ENCODE measurements at places on chromosomes 7 and 10.

GRCh38 chr10:119613741-119614140 is 17.0 kb upstream of the TIAL1 start:
- no peak for DNase-seq

GRCh38 chr7:71133232-71133622 is 1.3 kb downstream of the GALNT17 start:
- no peak for DNase-seq

- no peak for DNase-seq
Observed at GRCh38 chr10:122018951-122019413, 30.0 kb downstream of the TACC2 start.

DNA sequence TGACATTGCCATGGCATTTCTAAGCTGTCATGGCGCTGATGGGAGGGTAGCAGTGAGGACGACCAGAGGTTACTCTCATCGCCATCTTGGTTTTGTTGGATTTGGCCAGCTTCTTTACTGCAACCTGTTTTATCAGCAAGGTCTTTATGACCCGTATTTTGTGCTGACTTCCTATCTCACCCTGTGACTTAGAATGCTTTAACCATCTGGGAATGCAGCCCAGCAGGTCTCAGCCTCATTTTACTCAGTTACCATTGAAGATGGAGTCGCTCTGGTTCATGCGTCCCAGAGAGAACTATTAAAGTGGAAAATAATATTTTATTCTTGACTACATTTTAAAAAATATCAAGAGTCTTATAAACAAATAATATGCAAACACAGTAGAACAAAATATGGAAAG is 131.7 kb downstream of the RSU1 start:
- DNase-seq, result no peak

DNA sequence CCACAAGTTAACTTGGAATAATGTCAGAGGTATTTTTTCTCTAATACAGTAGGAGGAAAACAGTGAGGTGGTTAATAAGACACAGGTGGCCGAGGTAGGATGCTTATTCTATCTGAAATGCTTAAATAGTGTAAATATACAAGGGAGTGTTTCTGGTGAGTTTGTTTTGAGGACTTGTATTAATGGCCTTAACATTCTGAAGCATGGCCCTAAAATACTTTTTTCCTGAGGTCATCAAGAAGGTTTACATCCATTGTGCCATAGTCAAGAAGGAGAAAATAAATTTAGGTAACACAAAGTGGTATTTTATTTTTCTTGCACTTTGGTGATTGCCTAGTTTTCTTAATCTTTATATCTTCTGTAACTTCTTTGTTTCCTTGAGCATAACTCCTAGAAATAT is 18.8 kb downstream of the GNAI1 start:
- peak; percentile 35 for DNase-seq

DNA sequence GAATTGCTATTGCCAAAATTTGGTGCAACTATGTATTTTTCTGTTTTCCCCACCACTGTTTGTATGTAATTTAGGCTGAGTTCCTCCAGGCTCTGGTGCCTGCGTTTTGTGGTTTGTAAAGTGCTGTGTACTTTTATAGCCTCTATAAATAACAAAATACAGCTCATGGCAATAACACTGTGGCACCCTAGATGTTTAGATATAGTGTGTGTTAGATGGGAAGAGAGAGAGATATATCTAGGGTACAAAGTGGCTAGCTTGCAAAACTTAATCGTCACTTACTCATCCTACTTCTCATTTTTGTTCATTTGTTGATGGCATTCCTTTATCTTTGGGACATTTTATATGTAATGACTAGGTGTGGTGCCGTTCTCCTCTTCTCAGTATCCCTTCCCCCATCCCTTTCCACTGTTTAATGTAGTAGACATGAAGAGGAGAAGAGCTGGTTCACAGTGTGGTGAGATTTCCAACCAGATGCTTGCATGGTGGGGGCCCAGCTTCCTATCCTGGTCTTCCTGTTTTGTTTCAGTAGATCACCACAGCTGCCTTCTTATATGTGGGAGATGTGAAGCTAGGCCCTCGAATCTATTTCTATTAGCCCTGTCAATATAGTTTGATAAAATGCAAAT is 115.0 kb downstream of the SND1 start:
- DNase-seq, result no peak

DNA sequence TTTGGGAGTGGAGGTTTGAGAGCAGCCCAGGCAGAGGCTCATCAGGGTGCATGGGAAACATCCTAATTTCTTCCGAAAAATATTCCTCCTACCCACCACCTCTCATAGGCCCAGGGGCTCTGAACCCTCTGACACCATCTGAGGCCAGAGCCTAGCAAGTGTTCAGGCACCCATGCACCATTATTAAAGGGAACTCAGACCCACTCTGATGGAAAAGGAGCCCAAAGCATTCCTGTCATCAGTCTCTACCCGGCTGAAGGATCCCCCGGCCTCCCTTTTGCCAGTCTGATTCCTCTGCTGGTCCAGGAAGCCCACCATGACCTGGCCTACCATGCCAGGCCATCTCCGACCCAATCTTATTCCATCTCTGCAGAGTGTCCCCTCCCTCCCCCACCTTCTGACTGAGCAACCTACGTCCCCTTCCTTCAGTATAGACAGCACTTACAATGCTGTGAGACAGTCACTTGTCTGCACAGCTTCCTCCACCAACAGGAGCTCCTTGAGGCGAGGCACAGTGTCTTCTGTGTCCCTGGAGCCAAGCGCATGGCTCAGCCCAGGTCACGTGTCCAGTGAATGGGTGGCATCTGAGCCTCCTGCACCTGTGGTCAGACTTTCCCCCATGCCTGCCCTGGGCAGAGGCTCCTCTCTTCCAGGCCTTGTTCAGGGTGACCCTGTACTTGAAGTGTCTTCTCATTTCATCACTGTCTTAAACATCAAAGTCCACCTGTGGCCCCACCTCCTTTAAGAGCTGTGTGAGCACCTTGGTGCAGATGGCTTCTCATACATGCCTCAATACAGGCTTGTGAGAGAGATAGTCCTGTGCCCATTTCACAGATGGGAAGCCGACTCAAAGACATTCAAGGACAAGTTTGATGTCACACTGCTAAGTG is 889 bp upstream of the GPR15LG start:
- no peak for DNase-seq

GRCh38 chr10:105770524-105771212 is 1129.6 kb downstream of the SORCS3 start:
- no peak for DNase-seq

- DNase-seq, result no peak
Observed at GRCh38 chr10:24664991-24665390, 58.7 kb downstream of the ARHGAP21 start.

- DNase-seq, result peak; percentile 51
Observed at GRCh38 chr7:105691082-105691679, 109.9 kb upstream of the EFCAB10 start.

DNA sequence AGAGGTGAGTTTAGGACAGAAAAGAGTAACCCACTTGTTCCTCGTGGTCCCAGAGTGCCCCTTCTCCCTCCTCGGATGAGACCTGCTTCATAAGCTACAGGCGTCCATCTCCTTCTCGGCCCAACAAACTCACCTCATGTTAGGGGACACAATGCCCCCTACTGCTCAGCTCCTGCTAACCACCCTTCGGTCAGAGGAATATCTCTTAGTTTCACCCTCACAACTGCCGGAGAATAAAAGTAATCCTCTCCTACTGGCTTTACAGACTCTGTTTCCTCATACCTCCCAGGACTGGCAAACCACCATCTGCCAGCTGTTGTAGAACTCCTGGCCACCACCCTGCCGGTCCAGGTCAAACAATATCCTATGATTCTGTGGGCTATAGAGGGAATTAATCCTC is 3.2 kb downstream of the AKR1B15 start:
- DNase-seq, result peak; percentile 24

DNA sequence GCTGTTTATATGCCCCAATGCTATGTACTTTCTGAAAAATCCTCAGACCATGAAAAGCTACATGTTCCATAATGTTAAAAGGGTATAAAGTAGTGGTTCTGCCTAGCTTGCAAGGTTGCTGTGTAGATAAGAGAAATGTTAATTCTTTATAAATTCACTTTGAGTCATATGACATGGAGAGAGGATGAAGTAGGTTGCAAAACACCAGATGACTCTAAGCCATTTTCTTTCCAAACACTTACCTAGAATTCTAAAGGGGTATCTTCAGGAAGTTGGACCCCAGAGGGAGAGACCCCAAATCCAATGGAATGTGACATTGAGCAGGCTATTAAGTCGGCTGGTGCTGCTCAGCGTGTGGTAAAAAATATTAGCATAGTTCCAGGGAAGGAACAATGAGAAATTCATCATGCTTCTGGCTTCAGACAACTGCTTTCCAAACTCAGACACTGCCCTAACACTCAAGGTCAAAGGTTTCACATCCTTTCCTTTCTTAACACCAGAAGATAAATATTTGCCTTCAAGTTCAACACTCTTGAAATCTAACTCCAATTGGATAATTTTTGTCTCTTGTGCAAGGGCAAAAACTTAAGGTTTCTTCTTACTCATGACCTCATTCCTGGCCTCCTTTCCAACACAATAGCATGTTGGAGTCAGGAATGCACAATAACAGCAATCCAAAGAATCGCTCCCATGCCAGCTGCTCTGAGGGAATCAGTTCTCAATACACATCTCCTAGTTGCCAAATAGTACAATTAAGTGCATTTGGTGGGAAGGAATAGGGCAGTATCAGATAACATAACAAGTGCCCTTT is 100.7 kb upstream of the AFAP1L2 start:
- peak; percentile 93 for DNase-seq

- DNase-seq, result no peak
Observed at GRCh38 chr10:125081931-125082330, 78.4 kb downstream of the CTBP2 start.

- peak; percentile 25 for DNase-seq
Observed at GRCh38 chr7:55504093-55504859, 68.0 kb downstream of the VOPP1 start.

GRCh38 chr7:64651203-64651602 is 14.7 kb upstream of the ZNF107 start:
- DNase-seq, result no peak

DNA sequence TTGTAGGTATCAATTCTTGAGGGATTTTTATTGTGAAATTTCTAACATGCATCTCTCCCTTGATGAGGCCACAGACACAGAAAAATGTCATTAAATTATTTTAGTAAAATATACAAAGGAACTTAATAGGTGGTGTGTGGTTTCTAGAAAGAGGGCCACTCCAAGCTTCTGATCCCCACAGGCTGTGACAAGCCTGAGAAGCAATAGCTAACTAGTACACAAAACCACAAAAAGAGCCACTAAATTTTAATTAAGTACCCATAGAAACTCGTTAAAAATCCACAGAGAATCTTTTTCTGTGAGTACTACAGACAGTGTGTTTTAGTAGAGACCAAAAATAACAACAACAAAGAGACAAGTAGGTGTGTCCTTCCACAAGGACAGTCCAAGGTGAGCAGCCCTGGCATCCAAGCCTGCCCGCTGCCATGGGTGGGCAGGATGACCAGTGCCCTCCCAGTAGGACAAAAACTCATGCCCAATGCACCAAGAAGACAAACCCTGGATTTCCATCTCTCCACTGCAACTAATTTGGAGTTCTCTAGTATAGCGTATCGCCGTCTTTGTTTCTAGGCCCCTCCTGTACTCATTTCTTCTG is 81.0 kb downstream of the RNF216 start:
- DNase-seq, result no peak

GRCh38 chr7:150973571-150974451 is 4.3 kb downstream of the KCNH2 start:
- DNase-seq, result no peak

GRCh38 chr7:135459076-135459475 is 50.8 kb downstream of the CNOT4 start:
- no peak for DNase-seq
